ENCODE measurements at places on chromosomes 3 and 15.
A peak's percentile ranks its signal among the peaks of the same experiment; 100 is the strongest.

- DNase-seq, result no peak
Measured at GRCh38 chr15:31328428-31328968, 1.9 kb downstream of the KLF13 start.

DNA sequence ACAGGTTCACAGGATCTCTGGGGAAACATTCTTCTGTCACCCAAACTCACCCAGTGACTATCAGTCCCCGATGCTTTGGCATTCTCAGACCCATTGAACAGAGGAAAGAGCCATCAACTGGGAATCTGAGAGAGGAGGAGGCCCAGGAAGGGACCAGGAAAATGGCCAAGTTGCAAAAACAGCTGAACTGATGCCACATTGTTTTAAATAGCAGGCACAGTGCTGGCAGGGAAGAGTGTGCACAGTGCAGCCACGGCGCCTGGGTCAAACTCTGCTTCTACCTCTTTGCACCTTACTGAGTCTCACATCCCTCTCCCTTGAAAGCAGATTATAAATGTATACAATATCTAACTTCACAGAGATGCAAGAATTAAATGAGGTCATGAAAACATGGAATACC, 66.4 kb downstream of the SRGAP3 start:
- DNase-seq, result no peak

- no peak for DNase-seq
Measured at GRCh38 chr15:91331581-91331980, 231.5 kb downstream of the SV2B start.

DNA sequence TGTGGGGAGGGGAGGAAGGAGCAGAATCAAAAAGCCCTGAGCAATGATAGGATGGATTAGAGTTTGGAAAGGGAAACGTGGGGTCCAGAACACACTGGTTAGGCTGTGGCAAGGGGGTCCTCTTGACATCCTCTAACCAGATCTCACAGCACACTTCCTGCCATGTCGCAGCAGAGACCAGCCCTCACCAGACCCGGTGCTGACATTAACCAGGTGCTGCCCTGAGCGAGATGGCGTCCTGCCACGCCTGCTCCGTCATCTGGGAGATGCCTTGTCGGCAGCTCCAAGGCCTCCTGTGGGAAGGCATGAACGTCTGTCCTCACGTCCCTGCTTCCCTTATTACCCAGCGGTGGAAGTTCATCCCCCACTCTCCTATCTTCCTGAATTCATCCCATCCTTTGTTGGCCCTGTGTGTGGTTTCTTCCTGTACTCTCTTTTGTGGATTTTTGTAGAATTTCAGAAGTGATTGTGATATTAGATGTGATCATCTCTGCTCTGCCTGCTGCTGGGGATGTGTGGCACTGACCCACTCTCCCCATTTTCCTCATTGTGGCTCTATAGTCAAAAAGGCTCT, 29.4 kb upstream of the MYZAP start:
- no peak for DNase-seq

GRCh38 chr3:32018757-32019564, 37.4 kb downstream of the ZNF860 start:
- peak; percentile 85 for DNase-seq

- peak; percentile 74 for DNase-seq
Measured at GRCh38 chr3:124156866-124157712, 165.2 kb upstream of the ROPN1 start.

DNA sequence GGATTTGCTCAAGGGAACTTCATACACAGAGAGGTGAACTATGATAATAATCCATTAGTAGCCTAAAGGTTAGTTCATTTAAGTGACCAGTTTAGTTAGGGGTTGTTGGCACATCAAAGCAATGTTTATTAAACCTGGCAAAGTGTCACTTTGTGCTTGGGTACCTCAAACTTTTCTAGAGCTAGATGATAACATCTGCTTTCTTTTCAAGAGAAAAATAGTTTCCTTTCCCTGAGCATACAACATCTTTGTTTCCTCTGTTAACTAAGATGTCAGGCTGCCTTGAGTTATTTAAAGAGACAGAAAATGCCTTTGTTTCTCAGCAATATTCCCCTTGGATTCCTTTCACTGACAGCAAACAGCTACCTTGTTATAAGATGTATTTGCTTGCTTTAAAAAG, 26.7 kb upstream of the SMAD3 start:
- DNase-seq, result peak; percentile 35

GRCh38 chr3:160003520-160004128, 15.0 kb downstream of the IL12A start:
- DNase-seq, result peak; percentile 74

GRCh38 chr3:33093847-33094246, 3.1 kb downstream of the GLB1 start:
- no peak for DNase-seq

DNA sequence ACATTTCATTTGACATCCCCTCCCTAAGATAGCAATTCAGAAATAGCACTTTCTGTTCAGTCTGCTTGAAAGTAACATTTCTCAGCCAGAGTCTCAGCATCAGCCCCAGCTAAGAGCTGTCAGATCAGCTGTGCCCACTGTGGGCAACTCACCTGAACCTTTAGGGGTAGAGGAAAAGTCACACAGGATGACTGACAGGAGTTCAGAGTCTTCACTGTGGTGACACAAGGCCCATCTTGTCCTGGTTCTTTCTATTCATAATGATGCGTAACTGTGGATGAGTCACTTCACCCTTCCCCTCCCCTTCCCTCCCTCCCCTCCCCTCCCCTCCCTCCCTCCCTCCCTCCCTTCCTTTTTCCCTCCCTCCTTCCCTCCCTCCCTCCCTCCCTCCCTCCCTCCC, 96.1 kb upstream of the RASGRP1 start:
- DNase-seq, result no peak

DNA sequence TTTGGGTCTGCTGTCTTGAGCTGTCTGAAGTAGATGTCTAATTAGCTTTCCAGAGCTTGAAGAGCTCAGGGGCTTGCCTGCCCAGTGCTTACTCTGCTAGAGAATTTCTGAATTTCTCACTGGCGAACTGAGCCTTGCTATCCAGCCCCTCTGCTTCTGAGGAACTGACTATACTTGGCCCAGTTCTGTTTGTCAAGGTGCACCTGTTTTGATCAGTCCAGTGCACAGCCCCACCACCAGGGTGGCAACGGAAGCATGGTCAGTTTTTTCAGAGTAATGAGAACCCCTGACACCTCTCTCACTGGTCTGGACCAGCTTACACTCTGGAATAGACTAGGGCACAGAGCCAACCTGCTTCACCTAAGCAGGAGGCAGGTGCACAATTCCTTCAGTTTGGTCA, 25.2 kb downstream of the ITGB5 start:
- DNase-seq, result no peak

GRCh38 chr3:54578417-54578816, 349.4 kb downstream of the LRTM1 start:
- DNase-seq, result no peak

DNA sequence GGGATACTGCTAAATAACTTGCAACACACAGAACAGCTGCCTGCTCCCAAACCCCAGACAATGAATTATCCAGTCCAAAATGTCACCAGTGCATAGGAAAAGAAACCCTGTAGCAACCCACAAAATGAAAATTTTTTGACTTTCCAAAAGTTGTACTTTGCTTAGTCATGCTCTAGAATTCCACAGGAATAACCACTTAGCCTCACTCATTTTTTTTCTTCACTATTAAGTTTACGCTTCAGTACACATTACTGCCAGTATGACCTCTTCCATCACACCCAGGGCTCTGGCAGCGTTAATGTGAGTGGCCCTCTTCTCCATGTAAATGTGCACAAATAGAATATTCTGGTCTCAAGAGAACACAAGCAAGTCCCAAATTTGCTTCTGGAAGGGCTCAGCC, 259.8 kb downstream of the MAGI1 start:
- DNase-seq, result no peak

DNA sequence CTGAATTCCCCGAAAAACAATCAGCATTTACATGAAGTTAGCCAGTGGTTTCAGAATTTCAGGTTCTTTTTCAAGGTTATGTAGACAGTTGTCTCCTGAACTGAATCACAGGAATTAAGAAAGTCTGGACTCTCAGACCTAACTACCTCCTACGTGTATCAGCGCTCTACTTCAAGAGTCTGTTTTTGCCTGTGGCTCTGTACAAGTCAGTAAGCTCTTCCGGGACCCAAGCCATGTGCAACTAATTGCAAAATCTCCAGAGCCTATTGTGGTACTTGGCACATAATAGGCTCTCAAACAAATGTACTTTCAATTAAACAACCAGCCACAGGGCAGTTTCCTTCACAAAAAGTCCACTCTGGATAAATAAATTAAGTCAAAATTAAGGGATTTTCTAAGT, 414.2 kb downstream of the PDCD6IP start:
- DNase-seq, result no peak

DNA sequence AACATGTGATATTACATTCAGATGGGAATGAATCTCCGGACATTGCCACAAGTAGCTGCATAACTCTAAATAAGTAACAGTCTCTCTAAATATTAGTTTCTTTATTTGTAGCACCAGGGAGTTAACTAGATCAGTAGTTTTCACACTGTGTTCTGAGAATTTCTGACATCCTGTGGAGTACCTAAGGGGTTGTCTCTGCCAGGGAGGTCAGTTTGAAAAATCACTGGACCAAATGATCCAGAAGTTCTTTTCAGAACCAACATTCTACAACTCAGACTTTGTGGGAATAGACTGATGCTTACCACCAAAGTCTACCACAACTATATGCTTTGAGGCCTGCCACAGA, 9.0 kb upstream of the ILDR1 start:
- DNase-seq, result no peak

- DNase-seq, result no peak
Measured at GRCh38 chr3:177329854-177330253, 132.6 kb upstream of the TBL1XR1 start.

DNA sequence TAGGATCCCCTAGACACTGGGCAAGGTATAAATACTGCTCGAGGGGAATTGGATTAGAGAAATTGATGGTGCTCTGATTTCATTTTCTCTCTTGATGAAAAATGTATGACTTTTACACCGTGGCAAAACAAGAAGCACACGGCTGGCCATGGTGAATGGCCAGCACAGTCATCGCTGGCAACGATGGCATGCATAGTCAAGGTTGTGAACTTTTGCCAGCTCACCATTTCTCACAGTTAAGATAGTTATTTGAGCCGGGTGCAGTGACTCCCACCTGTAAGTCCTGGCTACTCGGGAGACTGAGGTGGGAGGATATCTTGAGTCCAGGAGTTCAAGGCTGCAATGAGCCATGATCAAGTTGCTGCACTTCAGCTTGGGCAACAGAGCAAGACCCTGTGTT, 95.4 kb downstream of the HMG20A start:
- DNase-seq, result no peak

DNA sequence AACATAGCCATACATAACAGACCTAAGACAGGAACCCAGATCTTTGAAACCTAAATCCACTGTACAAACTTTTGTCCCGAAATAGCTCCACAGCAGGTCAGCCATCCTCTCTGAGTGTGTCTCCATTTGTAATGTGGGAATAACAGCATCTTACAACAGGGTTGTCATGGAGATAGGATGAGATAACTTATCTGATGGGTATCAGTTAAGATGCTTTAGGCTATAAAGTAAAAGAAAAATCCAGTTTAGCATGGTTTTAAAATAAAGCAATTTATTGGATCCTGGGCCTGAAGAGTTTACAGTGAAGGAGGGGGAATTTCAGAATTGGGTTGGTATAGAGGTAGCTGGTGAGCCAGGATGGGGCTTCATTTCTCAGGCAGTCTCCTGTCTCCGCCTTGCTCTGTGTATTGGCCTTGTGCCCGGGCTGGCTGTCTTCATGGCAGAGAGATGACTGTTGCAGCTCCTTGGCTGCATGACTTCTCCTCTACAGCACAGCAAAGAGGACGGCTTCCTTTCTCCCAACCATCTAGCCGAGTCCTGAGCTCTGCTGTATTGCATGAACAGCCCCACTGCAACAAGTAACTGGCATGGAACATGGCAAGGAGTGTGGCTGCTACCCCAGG, 131.9 kb upstream of the PROK2 start:
- DNase-seq, result no peak

- no peak for DNase-seq
Measured at GRCh38 chr15:25714538-25714840, 148.6 kb downstream of the ATP10A start.

DNA sequence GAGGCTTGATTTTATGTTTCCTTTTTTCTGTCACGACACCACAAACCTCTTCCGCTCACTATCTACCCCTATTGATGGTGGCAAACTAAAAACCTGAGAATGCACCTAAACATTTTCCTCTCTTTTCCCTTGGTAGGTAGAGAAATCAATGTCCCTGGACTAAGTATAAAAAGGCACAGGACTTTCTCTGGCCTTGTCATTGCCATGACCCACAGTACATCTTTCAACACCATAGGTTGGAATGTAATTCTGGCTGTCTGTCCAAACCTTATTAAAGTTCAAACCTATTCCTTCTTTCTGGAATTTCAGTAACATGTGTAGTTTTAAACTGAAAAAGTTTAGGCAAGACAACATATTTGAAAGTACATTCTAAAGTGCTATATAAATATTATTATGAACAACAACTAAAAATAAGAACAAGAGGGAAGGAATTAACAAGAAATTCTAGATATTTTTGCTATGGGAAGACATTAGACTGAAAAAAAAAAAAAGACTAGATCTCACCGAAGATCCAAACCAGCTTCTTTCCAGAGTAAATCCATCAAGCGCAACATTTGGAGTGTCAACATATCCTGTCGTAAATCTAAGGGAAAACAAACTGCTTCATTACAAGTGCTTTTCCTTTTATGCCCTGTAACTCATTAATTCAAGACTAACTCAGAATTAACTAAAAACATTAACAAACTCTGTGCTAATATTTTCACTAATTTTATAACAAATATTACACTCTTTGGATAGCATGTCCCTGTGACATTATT, 73.1 kb downstream of the FAIM start:
- no peak for DNase-seq

- peak; percentile 42 for DNase-seq
Measured at GRCh38 chr3:158718490-158719170, 13.6 kb downstream of the RARRES1 start.

GRCh38 chr15:97955529-97955928, 5.0 kb upstream of the ARRDC4 start:
- DNase-seq, result no peak

- DNase-seq, result no peak
Measured at GRCh38 chr3:127908202-127908601, 6.8 kb upstream of the KBTBD12 start.

Measured in COLO829 (cell line).